ENCODE measurements at places on chromosomes 1 and 21.

DNA sequence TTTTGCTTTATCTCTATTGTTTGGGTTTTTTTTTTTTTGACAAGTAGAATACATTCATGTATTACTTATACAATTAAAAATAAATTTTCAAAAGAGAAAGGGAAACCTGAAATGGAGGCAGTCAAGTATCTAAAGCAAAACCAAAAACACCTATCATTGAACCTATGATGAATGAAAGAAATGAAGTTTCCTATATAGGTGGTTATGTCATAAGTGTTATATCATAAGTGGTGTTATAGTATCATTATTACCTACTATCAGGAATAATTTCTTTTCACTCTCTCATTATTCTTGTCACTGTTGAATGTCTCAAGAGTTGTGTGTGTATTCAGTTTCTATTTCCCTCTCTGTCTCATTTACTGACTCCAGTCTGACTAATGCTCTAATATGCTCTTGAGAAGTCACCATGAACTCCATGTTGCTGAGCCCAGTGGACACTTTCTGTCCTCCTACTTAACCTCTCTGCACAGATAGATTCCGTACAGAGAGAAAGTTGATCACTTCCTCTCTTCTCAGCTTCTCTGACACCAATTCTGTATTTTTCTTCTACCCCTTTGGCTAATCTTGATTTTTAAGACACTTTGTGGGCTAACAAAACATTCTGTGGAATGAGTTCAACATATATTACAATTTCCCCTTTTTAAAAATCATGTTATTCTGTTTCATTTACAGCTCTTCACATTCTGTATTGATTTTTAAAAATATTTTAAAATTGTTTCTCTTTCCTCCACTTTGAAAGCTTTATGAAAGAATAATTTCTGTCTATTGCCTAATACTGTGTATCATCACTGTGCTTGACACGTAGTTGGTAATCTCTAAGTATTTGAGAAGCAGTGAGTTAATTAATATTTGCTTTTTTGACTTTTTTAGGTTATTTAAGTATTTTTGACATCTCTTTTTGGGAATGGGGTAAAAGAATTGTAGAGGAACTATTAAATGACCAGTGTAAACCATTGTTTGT, 50.1 kb downstream of the RASAL2 start:
- DNase-seq = no peak

- no peak for DNase-seq
Measured at GRCh38 chr1:111943846-111944749, 45.4 kb downstream of the KCND3 start.

- DNase-seq = no peak
Measured at GRCh38 chr1:156077430-156077760, 4.9 kb downstream of the MEX3A start.

- no peak for DNase-seq
Measured at GRCh38 chr1:57549300-57549699, 125.4 kb upstream of the DAB1 start.

GRCh38 chr21:46099476-46099875, 1.6 kb downstream of the COL6A2 start:
- peak; percentile 67 for DNase-seq
